ENCODE measurements at places on chromosomes 16 and 17.
A peak's percentile ranks its signal among the peaks of the same experiment; 100 is the strongest.

GRCh38 chr16:67016143-67016542 lies 12.8 kb upstream of the CBFB start:
- no peak for DNase-seq

DNA sequence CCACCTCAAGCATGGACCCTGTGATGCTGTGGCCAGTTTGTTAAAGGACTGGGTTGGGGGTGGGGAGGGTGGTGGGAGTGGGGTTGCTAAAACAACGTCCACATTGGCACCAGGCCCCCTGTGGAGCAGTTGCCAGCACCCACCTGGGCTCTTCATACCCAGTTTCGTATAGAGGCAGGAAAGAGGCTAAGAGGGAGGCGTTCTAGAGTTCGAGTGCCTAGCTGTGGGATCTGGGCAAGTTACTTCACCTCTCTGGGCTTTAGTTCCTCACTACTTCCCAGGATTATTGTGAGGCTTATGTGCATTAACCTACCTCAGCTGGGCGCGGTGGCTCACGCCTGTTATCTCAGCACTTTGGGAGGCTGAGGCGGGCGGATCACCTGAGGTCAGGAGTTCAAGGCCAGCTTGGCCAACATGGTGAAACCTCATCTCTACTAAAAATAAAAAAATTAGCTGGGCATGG lies 1.4 kb downstream of the MFAP4 start:
- no peak for DNase-seq

- no peak for DNase-seq
These were observed 7.9 kb downstream of the HIRIP3 start for GRCh38 chr16:29987371-29988085.

GRCh38 chr17:54029986-54030385 lies 207.3 kb downstream of the KIF2B start:
- DNase-seq = no peak

GRCh38 chr16:54303613-54304012 lies 17.0 kb upstream of the IRX3 start:
- DNase-seq = no peak

GRCh38 chr17:73156166-73156840 lies 8.5 kb upstream of the SSTR2 start:
- peak; percentile 38 for DNase-seq

DNA sequence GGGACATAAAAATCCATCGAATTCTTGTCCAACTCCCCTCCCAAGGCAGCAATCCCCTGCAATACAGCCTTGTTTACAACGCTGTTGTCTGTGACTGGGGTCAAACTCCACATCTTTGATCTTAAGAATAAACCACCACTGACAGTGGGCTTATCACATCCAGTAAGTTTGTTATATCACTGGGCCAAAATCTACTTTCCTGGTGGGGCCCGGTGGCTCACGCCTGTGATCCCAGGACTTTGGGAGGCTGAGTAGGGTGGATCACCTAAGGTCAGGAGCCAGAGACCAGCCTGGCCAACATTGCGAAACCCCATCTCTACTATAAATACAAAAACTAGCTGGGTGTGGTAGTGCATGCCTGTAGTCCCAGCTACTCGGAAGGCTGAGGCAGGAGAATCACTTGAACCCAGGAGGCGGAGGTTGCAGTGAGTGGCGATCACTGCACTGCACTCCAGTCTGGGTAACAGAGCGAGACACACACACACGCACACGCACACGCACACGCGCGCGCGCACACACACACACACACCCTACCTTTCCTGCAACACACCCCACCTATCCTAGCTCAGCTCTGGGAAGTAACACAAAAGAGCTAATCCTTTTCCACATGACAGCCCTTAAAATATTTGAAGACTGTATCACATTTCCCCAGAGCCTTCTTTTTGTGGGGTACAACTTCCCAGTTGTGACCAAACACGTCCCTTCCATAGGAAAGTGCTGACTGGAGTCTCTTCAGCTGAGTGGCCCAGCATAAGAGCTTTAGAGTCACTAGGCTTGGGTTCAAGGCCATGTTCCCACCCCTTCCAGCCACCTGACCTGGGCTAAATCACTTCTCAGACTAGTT lies 20.9 kb upstream of the ABCC1 start:
- DNase-seq = no peak

DNA sequence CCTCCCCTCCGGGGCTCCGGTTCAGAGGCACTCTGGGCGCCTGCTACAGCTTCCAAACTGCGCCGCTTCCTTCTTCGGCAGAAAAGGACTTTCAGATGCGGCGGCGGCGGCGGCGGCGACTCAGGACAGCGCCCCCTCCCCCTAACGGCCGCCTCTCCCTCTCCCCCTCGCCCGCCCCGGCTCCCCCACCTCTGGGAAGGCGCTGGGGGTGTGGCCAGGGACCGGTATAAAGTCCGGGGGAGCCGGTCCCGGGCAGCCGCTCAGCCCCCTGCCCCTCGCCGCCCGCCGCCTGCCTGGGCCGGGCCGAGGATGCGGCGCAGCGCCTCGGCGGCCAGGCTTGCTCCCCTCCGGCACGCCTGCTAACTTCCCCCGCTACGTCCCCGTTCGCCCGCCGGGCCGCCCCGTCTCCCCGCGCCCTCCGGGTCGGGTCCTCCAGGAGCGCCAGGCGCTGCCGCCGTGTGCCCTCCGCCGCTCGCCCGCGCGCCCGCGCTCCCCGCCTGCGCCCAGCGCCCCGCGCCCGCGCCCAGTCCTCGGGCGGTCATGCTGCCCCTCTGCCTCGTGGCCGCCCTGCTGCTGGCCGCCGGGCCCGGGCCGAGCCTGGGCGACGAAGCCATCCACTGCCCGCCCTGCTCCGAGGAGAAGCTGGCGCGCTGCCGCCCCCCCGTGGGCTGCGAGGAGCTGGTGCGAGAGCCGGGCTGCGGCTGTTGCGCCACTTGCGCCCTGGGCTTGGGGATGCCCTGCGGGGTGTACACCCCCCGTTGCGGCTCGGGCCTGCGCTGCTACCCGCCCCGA lies at the start of gene IGFBP4:
TSS of gene IGFBP4 (plus strand) at position 255 of the 792 bp plus-strand sequence. CDS start at position 541, 286 bp downstream.
- peak; percentile 66 for DNase-seq

- no peak for DNase-seq
These were observed 12.2 kb upstream of the CLDN9 start for GRCh38 chr16:3000540-3000939.

GRCh38 chr17:5418858-5419355 lies 555 bp downstream of the NUP88 start:
- no peak for DNase-seq

DNA sequence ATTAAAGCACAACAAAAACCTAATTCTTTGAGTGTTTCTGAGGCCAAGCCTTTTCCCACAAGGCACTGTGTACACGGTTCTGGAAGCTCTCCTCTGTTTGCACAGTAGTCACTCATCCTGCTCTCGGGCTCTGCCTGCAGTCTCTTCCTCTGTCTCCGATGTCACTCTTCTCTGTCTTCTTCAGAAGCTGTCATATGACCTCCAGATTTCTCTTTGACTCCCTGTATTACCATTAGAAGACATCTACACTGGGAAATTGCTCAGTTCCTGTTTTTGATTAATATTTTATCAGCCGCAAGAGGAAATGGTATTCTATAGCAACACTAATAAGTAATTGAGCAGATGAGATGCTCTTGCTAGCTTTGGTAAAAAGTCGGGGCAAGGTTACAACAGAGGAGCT lies 422.9 kb downstream of the WWOX start:
- DNase-seq = no peak

All from stromal cell of bone marrow (primary cell).